Stimulated activated CD4-positive, alpha-beta T cell treated with anti-CD3 and anti-CD28 coated beads, Interleukin-12 subunit alpha, Interleukin-12 subunit beta, amount 100 ng/mL, for 4 hours (primary cell): ENCODE measurements at places on chromosomes 2 and 18.
A peak's percentile ranks its signal among the peaks of the same experiment; 100 is the strongest.

DNA sequence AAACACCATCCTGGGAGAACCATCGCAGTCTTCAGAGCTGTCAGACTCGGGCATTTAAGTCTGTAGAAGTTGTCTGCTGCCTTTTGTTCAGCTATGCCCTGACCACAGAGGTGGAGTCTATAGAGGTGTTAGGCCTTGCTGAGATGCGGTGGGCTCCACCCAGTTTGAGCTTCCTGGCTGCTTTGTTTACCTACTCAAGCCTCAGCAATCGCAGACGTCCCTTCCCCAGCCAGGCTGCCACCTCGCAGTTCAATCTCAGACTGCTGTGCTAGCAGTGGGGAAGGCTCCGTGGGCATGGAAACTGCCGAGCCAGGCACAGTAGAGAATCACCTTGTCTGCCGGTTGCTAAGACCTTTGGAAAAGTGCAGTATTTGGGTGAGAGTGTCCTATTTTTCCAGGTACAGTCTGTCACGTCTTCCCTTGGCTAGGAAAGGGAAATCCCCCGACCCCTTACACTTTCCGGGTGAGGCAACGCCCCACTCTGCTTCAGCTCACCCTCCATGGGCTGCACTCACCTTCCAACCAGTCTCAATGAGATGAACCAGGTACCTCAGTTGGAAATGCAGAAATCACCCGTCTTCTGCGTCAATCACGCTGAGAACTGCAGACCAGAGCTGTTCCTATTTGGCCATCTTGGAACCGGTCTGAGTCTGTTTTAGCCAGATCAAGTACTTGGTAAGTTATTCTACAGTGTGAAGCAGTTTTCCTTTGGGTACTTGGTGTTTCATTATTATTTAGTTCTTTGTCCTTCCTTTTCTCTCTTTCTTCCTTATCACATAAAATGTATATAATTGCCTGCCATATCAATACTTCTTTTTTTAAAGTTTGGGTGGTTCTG is 71.5 kb downstream of the CDC42EP3 start:
- peak; percentile 26 for DNase-seq

GRCh38 chr2:182887093-182887492 is 20.7 kb upstream of the FRZB start:
- DNase-seq = no peak

GRCh38 chr2:170310876-170311502 is 133.0 kb downstream of the MYO3B start:
- DNase-seq = no peak

DNA sequence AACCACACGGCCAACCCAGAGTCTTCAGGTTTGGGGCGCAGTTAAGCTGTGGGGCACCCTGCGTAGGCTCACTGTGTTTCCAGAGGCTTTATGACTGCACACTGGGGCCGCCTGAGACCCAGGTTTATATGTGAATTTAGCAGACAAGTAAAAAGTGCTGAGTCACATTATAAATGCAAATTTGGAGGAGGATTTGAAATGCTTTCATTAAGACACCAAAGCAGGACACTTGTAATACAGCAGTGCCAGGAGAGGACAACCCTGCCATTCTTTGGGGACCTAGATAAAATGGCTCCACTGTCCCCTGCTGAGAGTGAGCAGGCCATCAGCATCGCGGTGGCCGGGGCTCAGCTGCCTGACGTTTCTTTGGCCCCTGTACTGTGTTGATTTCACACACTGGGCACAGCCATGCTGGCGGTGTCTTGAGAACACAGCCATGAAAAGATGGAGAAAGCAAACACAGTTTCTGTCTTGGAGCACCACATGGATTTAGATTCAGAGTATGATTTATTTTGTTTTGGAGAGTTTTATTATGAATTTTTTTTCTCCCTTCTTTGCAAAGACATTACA is 10.2 kb downstream of the ACKR3 start:
- no peak for DNase-seq

GRCh38 chr18:69383186-69383585 is 17.5 kb upstream of the DOK6 start:
- no peak for DNase-seq

DNA sequence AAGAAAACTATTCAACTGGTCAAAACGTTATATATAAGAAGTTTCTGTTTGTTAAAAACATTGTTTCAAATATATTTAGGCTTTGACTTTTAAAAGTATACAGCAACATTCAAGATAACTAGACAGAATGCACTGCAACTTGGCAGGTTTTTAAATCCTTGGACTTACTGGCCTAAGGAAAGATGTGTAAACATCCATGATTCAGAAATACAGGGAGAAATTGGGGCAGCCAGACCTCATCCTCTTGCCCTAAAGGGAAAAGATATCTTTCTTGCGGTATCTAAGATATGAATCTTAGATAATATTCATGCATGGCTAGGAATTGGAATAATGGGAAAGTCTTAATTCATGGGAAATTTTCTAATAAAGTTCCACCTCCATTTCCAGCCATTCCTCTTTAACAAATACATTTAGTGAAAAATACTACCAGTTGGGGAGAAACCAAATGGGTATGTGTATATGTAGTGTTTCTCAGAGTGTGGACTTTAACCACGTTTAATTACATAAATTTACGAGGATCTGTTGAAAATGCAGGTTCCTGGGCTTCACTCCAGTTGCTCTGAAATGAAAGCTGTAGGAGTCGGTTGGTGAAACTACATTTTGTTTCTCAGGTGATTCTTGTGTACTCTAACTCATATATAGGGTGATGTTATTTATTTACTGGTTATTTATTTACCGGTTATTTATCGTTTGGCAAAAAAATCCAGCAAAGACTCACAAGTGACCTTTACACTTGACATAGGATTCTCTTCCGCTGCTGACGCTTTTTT is 587 bp upstream of the TANK start:
- DNase-seq = no peak

- no peak for DNase-seq
These were observed 259.0 kb downstream of the PAX3 start for GRCh38 chr2:222039821-222040220.

DNA sequence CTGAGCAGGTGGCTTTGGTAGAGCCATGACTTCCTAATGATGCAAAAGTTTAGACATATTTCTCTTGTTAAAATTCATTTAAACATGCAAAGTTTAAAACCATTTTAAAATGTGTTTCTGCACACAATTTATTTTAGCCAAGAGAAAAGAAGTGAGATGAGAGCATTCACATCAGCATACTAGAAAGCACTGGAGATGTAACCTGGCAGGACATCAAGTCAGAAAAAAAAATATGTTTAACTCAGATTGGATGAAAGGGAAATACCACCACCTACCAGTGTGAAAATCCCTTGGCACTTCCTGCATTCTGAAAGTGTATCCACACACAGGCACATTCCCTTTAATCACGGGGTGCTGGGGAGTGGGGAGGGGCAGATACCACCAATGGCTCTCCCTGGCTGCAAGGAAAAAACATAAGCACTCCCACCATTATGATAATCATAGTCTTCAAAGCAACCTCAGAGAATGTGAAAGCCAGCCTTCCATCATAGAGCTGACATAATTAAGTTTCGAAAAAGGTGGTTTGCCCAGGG is 25.0 kb downstream of the DNER start:
- DNase-seq = no peak

DNA sequence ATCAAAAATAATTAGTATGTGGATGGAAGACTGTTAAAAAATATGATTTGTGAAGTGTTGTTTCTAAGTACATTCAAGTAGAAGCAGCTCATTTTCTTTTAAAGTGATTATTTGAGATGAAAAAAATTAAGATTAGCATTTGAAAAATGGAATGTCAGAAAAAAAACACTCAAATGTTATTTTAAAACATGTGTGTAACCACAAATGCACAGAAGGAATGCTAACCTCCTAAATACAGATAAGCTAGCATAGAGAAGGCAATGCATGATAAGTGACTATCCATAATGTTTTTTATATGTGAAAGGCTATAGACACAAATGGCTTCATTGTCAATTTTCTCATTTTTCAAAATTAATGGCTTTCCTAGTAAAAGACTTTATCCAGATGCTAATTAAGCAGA is 198.9 kb downstream of the NYAP2 start:
- DNase-seq = no peak

DNA sequence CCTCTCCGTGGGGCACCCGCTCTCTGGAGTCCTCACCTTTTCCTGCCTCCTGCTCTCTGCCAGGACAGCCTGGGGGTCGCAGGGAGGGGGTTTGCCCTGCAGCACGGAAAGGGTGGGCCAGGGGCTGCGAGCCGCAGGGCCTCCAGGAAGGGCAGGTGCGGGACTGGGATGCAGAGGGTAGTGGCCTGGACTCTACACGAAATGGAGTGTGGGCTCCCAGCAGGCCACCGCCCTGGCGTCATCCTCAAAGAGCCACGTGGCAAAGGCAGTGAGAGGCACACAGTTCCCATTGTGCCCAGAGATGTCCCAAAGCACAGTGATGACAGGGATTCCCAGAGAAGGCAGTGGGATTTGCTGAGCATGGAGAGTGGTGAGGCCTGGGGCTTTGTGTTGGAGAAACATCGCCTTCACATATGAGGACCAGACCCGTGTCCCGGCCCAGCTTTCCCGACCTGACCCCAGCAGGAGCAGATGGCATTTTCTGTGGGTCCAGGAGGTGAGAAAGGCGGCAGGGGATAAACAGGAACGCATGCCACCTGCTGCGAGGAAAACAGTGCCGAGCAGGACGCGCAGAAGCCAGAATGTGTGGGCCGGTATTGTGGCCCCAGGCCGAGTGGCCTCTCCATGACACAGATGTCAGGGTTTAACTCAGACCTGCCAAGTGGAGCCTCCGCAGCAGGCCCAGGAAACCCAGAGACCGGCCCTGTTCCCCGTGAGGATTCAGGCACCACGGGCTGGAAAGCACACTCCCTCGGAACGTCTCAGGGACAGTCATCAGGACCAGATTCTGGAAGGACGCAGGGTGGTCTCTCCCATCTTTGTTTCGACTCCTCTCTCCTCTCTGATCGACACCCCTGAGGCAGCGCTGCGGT is 855.5 kb upstream of the SALL3 start:
- DNase-seq = no peak

GRCh38 chr18:24656551-24657443 is 196.4 kb downstream of the HRH4 start:
- DNase-seq = no peak

- DNase-seq = no peak
These were observed 55.9 kb upstream of the ZNF236 start for GRCh38 chr18:76766429-76766828.

DNA sequence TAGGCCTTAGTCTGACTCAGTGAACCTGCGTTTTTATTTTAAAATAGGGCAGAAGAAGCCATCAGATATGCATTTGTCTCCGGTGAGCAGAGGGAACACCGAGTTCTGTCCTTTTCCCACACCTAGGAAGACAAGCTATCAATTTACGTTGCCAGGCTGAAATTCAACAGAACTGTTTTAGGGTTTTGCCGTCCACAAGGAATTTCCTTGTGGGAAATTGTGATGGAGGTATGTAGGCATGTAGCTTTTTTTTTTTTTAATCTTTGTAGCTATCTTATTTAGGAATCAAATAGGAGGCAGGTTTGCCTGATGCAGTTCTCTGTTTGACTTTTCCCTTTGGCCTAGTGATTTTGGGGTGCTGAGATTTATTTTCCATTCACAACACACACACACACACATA is 62.0 kb upstream of the ASAP2 start:
- DNase-seq = no peak

DNA sequence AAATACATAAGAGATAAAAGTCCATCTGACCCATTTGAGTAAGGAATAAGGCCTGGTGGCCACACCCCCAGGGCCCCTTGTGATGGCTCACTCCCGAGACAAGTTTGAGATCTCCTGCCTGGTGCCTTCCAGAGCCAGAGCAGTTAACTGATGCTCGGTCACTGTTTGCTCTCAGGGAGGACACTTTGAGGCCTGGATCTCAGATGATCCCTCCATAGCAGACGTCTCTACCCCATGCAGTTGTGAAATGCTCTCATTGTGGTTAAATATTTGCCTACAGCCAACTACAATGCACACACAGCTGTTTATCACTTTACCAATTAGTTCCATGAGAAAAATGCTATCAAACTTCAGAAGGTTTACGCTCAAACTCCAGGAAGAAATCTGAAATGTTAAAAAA is 12.3 kb downstream of the GYPC start:
- no peak for DNase-seq

GRCh38 chr18:59301929-59302328 is 16.5 kb downstream of the CPLX4 start:
- no peak for DNase-seq

DNA sequence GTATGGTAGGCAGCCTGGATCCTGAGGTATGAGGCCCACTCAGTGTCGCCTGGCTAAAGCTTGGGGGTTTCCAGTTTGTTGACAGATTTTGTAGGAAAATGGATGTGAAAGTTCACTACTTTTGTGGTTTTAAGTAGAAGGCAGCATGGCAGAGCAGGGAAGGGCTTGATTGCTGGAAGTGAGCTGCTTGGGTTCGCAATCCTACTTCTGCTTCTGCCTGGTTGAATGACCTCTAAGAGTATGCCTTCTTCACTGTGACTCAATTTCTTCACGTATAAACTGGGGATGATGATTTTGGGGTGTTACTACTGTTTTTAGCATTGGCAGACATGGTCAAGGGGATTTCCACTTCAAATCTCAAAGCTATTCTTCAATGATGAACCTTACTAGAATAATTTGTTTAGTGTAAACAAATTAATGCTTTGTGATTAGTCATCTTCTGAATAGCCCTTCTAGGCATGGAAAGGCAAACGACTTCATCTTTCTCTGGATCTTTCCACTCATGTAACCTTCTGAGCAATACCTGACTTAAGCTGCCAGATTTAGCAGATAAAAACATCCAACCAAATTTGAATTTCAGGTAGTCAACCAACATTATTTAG is 13.2 kb downstream of the BMP10 start:
- no peak for DNase-seq

GRCh38 chr2:239189711-239190131 is 211.1 kb downstream of the HDAC4 start:
- no peak for DNase-seq

DNA sequence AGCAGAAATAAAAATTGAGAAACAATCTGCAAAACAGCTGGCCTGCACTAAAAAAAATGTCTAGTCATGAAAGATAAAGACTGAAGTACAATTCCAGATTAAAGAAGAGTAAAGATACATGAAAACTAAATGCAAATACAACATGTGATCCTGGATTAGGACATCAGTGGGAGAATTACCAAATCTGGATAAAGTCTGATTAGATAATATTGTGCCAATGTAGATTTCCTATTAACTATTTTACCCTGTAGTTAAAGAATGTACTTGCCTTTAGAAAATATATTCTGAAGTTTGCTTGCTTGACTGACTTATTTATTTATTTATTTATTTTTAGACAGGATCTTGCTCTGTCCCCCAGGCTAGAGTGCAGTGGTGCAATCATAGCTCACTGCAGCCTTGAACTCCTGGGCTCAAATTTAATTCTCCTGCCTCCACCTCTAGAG is 58.7 kb downstream of the ASXL2 start:
- DNase-seq = no peak

DNA sequence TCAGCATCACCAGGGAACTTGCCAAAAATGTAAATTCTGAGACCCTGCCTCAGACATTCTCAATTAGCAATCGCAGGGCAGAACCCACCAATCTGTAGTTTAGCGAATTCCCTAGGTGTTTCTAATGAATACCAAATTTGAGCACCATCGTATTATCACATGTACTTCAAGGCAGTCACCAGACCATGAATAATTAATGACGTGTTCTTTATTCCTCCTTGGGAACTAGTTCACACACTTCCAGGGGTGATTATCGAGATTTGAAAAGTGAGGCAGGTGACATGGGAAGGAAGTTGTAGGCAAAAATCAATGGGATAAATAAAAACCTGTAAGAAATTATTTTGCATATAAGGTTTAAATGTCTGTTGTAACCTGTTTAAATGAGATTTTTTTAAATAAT is 102.5 kb upstream of the CRIM1 start:
- no peak for DNase-seq

GRCh38 chr2:7672027-7672684 is 754.9 kb downstream of the RNF144A start:
- DNase-seq = peak; percentile 39
